MG63 (cell line): ENCODE measurements at places on chromosomes 2 and 18. TPM values are rescaled to one million over a fixed set of nuclear protein-coding genes. Genes with fewer than 3 reads are reported as not detected.

- no peak for DNase-seq
Measured at GRCh38 chr2:6446938-6447608, 418.6 kb downstream of the CMPK2 start.

- DNase-seq: peak; percentile 26
Measured at GRCh38 chr2:192162392-192163042, 32.2 kb downstream of the TMEFF2 start.

DNA sequence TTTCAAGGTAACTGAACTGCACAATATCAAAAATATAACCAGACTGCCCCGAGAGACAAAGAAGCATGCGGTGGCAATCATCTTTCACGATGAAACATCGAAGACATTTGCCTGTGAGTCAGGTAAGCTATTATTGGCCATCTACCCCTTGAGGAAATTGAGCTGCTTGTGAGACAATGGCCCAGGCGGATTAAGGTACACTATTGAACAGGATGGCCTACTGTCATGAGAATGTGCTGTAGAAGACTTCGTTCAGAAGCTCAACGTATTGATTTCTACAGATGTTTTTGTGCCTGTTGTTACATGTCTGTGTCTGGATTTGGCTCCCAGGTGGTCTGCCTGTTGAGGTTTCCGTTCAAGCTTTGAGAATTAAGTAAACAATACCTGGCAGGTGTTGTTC, 198.7 kb downstream of the DOK6 start:
- no peak for DNase-seq

MROH2A gene
- not detected in 2 replicates for total RNA-seq
